ENCODE measurements at places on chromosomes 7 and 10.

DNA sequence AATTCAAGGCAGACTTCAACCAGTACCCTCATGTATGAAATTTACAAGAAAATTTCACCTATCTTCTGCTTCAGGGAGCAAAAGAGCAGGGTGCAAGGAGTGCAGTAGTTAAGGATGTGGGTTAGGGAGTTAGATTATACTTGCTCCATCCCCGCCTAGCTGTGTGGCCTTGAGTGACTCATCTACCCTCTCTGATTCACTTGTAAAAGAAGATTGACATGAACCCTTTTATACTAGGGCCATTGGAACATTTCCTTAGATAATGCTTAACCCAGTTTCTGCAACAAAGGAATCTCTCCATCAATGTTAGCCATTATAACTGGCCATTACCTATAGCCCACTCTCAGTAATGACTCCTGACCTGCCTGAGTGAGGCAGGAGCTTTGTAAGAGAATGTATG, 10.2 kb upstream of the HSPA12A start:
- peak; percentile 34 for DNase-seq

- DNase-seq = peak; percentile 64
Observed at GRCh38 chr10:110947061-110947595, 27.7 kb downstream of the SHOC2 start.

DNA sequence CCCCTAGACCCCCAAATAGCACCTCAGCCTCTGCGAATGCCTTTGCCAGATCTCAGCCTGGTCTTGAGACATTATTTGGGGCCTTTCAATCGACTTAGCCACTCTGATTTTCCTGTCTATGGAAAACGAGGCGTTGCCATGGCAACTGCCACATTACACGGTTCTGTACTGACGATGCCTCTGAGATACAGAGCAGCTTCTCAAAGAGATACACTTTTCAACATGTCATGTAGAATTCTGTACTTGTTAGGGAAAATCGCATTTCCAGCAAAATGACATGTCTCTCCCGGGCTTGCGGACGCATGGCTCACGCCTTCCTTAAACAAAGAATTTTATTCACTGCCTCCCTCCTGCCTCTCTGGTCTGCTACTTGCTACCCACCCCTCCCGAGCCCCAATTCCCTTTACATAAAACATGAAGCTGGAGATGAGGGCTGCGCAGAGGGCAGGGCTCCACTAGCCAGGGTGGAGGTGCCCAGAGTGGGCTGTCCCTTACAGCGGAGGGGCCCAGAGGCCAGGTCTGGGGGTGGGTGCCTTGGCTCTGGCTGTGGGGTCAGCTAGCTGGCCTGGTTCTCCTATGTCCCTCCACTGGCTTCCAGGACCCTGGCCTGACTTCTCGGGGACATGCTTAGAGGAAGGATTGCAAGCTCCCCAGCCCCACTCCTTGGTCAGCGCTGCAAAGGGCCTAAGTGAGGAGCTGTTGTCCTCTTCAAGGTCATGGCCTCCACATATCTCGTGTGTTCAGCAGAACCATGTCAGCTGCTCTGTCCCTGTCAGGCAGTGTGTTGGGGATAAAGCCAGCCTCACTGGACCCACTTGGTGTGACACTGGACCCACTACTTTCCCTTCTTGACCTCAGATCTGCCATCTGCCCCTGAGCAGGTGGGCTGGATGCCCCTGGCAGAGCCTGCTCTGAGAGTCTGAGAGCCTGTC, 342.5 kb downstream of the RPS24 start:
- no peak for DNase-seq

- no peak for DNase-seq
Observed at GRCh38 chr10:52900593-52900992, 128.0 kb upstream of the MBL2 start.

DNA sequence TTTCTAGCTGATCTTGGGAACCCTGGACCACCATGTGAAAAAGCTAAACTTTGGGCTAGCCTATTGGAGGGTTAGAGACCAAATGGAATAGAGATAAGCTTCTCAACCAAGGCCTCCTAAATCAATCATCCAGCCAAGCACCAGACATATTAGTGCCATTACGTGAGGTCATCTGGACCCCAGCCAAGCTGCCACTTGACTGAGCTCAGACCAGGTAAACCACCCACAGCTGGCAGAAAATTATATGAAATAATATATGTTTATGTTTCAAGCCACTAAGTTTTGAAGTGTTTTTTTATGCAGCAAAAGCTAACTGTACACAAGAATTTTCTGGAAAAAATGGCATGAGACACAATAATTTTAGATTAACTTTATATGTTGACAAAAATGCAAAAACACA, 82.6 kb upstream of the PCGF5 start:
- no peak for DNase-seq

DNA sequence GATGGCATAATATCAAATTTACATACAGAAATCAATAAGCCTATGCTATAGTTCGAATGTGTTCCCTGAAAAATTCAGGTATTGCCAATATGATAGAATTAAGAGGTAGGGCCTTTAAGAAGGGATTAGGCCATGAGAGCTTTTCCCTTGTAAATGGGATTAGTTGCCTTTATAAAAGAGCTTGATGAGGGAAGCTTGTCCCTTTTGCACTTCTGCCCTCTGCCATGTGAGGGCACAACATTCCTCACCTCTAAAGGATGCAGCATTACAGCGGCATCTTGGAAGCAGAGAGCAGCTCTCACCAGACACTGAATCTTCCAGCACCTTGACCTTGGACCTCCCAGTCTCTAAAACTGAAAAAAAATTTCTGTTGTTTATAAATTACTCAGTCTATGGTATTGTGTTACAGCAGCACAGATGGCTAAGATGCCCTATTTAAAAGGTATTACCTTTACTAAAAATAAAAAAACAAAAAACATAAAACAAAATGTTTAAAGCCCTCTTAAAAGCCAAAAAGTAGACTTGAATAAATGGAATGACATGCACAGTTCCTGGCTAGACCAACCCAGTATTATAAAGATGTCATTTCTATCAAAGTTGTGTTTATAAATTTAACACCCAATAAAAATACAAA, 909.6 kb downstream of the REEP3 start:
- DNase-seq = no peak

- DNase-seq = no peak
Observed at GRCh38 chr7:51326656-51327286, 10.2 kb upstream of the COBL start.

- DNase-seq = no peak
Observed at GRCh38 chr10:129038522-129038921, 428.5 kb upstream of the MGMT start.

- DNase-seq = no peak
Observed at GRCh38 chr10:1217237-1217587, 161.0 kb downstream of the WDR37 start.

DNA sequence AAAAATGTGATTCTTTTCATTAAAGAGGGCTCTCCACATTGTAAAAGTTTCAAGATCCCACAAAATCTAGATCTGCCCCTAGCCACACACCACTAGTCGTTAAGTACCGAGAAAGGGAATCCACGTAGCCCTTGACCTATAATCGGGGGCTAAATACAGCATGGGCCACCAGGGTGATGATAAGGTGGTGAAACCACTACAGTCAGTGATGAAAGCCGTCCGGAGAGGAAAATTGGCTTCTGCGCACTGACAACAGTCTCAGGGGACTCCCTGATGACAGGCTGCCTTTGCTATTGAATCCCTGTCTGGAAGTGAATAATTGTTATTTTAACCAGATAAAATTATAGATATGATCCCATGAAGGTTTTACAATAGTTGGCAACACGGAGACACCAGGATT, 4.6 kb downstream of the TECTB start:
- DNase-seq = no peak

- DNase-seq = no peak
Observed at GRCh38 chr10:90226517-90226916, 525.1 kb downstream of the KIF20B start.

- peak; percentile 70 for DNase-seq
Observed at GRCh38 chr7:121385800-121386179, 10.3 kb downstream of the FAM3C start.

DNA sequence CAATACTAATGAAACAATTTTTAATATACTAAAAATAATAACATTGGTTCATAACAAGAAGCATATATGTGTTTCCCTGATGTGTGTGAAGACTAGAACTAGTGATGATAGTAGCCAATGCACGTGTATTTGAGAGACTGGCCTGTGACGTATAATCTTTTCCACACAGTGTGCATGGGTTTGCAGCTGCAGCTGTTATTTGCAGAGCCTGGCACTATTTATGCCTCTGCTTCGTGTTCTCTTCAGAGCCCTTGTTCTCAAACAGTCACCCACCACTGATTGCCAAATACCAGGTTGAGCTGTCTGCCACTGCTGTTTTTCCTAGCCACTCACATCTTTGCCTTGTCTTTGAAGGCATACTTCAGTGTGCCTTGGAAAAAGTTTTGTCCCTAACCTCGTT, 531.7 kb downstream of the ETV1 start:
- DNase-seq = no peak

DNA sequence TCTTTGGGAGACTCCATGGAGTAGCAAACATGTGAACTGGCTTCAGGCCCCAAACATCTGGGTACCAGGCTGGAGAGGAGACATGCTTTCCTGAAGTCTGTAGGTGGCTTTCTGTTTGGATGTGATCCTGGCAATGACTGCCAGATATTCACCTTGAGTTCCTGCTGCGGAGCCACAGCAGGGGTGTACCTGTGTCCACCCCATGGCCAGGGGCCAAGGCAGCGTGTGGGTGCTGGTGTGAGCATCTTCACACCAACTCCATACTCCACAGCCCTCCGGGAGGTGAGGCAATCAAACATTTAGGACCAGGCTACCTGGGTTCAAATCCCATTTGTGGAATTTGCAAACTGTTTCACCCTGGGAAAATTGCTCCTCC, 113.0 kb downstream of the ADCY1 start:
- no peak for DNase-seq
